ENCODE measurements at places on chromosomes 3 and 15.

DNA sequence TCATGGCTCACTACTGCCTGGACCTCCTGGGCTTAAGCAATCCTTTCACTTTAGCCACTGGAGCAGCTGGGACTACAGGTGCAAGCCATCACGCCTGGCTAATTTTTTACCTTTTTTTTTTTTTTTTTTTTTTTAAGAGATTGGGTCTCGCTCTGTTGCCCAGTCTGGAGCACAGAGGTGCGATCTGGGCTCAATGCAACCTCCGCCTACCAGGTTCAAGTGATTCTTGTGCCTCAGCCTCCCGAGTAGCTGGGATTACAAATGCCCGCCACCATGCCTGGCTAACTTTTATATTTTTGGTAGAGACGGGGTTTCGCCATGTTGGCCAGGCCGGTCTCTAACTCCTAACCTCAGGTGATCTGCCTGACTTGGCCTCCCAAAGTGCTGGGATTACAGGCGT lies 50.7 kb upstream of the MELTF start:
- DNase-seq, result no peak

DNA sequence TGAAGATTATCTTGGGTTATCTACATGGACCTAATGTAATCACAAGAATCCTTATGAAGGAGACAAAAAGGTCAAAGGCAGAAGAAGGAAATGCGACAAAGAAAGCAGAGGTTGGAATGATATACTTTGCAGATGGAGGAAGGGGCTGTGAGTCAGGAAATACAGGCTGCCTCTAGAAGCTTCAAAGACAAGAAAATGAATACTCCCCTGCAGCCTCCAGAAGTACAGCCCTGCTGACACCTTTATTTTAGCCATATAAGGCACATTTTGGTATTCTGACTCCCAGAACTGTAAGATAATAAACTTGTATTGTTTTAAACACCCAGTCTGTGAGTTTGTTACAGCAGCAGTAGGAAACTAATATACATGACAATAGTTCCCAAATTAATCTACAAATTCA lies 58.6 kb downstream of the SIDT1 start:
- no peak for DNase-seq

DNA sequence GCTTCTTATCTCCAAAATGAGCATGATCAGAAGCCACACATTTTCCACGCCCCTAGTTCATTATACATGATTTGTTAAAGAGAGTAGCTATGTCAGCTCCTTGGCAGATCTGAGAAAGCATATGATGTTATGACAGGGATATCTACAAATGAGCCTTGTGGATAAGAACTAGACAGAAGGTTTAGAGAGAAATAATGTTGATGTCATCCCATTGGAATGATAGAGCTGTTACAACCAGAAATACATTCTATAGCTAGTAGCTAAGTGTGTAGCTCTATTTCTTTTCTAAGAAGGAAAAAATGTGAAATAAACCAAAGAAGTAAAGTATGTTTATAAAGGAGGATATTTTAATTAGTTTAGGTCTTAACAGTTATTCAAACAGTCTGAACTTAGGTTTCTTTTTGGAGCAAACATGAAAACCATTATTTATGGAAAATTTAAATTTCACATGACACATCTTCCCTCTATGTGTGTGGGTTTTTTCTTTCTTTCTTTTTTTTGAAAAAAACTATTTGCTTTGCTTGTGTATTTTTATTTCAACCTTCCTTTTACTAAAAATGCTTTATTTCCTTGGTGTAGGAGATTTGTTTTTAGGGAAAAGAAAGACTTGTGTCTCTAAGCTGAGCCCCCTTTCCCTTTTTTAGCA lies 167.7 kb downstream of the GHSR start:
- no peak for DNase-seq

DNA sequence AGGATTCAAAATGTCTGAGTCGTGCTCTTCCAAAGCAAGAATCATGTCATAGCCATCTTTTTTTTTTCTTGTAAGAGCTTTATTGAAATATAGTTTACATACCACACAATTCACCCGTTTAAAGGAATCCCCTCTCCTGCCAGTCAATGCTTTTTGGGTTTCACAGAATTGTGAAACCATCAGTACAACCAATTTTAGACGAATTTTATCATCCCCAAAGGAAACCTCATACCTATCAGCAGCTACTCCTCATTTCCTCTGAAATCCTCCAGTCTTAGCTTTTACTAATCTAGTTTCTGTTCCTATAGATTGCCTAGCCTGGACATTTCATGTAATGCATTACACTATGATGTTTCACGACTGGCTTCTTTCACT lies 39.6 kb downstream of the ADIPOQ start:
- no peak for DNase-seq

DNA sequence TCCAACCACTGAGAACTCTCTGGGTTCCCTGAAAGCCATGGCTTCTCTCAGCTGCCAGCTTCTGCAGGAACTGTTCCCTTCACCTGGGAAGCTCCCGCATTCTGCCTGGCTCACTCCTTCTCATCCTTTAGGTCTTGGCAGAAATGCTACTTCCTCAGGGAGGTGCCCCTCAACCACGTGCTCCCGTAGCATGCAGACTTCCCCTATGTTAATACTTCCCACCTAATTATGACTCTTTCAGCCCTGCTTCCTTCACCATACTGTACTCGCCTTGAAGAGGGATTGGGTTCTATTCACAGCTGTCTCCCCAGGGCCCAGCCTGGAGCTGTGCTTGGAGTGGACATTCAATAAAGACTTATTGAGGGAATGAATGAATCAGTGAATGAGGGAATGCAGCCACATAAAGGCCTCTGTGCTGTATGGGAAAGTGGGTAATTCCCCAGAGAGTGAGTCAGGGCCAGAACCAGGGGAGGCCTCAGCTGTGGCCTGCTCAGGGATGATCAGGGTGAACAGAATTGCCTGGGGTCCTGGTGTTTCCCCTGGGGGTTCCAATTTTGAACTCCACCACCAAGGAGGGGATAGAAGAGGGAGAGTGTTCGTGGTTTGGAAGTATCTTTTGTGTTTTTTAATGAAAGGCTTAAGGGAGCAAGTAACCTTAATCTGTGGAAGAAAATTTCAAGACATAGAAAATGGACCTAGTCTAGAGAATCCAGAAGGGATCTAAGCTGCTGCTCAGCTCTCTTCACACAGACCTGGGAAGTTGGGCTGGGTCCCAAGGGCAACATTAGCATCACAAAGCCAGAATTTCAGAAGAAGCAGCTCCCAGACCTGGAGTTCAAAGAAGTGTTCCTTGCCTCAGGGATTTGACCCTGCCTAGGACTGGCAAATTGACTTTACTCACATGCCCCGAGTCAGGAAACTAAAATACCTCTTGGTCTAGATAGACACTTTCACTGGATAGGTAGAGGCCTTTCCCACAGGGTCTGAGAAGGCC lies 14.6 kb upstream of the FAM107A start:
- DNase-seq, result no peak

DNA sequence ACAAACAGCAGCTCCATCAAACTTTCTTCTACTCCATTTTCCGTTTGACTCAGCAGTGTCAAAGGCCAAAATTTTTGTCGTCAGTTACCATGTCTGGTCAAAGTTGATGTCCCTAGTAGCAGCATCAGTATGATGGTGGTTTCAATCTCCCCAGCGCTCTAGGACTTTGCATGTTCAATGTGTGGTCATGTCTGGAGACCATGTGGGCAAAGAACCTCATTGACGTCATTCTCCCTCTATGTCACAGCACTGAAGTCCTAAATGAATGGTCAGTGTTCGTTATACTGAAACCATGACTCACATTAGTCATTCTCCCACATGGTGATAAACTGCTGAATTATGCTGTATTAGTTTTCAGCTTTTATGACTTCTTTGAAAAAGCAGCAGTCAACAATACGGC lies 23.2 kb downstream of the SHC4 start:
- DNase-seq, result no peak

DNA sequence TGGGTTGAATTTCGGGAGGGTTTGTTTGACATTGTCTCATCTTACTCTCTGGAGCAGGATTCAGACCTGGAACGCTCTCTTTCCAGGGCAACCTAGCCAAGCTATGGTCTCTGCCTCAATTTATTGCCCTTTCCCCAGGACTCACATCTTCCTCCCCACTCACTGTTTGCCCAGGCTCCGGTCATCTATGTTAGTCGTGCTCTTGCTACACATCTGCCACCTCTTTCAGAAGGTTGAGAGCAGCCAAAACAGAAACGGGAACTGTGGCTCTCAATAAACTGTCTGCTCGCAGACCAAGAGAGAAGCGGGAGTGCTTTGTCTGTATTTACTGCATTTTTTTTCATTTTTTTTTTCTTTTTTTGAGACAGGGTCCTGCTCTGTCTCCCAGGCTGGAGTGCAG lies 81.6 kb downstream of the ST6GAL1 start:
- DNase-seq, result no peak

DNA sequence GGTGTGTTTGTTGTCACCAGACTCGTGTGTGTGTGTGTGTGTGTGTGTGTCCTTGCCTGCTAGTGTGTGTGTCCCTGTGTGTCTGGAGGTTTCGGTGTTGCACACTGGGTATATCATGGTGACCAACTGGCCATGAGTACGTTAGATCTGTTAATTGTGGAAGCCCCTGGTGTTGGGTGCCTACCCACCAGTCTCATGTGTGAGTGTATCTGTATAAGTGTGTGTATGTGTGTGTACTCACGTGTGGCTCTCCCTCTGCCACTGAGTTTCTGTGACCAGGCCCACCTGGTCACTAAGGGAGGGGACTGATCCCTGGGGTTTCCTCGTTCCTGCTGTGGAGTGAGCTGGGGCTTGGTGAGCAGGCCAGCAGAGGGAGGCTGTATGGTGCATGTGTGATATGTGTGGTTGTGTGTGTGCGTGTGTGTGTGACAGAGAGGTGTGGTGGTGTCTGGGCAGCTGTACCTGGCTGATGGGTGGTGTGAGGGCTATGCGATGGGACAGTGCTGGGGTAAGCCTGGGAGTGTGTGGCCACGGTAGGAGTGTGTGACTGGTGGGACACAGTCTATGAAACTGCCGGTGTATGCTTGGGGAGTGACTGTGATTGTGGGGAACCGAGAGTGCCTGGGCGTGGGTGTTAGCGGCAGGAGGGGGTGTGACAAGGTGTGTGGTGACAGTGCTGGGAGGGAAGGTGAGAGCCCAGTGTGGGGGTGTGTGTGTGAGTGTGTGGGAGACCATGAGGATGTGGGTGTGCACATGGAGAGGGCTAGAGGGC lies 1.8 kb downstream of the PRKCD start:
- no peak for DNase-seq

DNA sequence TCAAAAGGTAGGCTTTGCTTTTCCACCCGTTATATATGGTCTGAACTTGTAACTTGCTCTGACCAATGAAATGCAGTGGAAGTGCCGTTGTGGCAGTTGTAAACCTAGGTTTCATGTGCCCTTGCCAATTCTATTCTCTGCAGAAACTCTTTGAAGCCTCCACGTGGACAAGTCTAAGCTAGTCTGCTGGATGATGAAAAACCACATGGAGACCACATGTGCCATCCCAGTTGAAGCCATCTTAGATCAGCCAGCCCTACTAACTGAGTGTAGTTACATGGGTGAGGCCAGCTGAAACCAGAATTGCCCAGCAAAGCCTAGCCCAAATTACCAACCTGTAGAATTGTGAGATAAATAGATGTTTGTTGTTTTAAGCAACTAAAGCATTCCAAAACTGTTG lies 183.7 kb upstream of the KCNH8 start:
- DNase-seq, result no peak

GRCh38 chr3:109316162-109316730 lies at the start of gene DPPA2:
DPPA2 (minus strand) TSS chr3:109316517; CDS start chr3:109314542, 1,975 bp downstream.
- no peak for DNase-seq

DNA sequence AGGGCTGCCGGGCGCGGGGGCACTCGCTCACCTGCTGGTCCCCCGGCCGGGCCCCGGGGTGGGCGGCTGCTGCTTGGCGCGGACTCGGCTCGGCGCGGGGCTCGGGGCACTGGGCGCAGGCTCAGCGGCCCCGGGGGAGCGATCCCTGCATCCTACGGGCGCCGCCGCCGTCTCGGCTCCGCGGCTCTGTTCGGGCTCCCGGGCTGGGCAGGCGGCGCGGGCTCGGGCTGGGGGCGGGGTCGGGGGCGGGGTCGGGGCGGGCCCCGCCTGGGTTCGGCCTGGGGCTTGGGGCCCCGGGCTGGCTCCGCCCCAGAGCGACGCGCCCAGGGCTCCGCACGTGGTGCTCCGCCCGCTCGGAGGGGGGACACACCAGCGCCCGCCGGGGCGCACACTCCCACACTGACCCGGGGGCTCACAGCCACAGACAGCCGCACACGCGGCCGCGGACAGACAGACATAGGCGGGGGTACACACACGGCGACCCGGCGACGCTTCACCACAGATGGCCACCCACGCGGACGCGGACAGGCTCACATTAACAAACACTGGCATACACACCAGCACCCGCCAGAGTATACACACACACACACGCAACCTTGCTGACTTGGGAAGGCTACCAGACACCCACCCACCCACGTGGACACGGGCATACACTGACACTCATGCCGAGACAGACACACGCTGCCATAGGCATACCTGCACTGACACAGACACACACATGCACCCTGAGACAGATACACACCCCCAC lies at the start of gene SCN5A:
Gene SCN5A, minus strand, starts transcription at position 188 of the 748 bp plus-strand sequence. CDS start 16,380 bp downstream, outside the sequence.
- no peak for DNase-seq

DNA sequence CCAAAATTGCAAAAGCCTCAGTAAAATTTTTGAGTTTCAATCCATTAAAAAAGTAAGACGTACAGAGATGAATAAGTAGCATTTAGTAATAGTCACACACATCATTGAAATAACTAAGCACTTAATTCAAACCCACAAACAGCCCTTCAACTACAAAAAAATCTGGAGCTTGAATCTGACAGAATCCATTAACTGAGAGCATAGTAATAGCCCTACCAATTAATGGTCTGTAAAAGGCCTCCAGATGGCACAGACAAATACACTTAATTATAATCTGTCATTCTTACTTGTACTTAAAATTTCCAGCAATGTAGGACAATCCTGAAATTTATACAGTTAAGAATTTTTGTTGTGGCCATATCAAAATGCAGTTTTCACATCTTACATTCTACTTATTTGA lies 246.9 kb downstream of the VGLL3 start:
- no peak for DNase-seq

- DNase-seq, result no peak
These were observed 198.9 kb upstream of the LPP start for GRCh38 chr3:187954873-187955586.

GRCh38 chr3:197912741-197913476 lies 37.1 kb upstream of the RPL35A start:
- DNase-seq, result no peak

- DNase-seq, result no peak
These were observed 334 bp upstream of the IGSF11 start for GRCh38 chr3:119035014-119035346.

DNA sequence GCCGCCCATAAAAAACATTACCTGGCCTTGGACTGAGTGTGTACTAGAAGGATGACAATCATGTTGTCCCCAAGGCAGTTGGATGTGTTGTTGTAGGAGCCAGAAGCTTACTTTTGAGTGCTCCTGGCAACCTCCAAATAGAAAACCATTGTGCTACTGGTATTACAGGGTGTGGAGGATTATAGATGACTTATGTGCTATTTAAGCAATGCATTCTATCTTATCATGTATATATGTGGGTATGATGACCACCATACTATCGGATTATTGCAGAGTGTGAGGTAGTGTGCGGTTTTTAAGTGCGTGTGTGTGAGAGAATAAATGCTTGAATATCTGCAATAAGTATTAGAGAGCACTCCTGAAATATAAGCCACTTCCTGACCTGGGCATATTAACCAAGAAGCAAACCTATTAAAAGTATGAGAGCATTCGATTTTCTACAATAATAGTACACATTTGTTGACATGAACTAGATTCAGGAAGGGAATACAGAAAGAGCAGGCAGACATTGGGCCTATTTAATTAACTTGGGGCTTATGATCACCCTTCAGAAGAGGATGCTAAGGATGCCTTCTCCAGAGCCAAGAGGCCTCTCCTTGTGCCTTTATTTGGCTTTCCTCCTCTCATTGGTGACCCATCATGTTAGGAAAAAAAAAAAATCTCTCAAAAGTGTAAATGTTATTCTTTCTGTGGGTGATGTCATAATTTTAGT lies 11.7 kb upstream of the MBNL1 start:
- no peak for DNase-seq

- DNase-seq, result no peak
These were observed 83.3 kb downstream of the GLDN start for GRCh38 chr15:51424780-51425179.
